Effector CD4-positive, alpha-beta T cell (primary cell): ENCODE measurements at places on chromosomes 2 and 18.

DNA sequence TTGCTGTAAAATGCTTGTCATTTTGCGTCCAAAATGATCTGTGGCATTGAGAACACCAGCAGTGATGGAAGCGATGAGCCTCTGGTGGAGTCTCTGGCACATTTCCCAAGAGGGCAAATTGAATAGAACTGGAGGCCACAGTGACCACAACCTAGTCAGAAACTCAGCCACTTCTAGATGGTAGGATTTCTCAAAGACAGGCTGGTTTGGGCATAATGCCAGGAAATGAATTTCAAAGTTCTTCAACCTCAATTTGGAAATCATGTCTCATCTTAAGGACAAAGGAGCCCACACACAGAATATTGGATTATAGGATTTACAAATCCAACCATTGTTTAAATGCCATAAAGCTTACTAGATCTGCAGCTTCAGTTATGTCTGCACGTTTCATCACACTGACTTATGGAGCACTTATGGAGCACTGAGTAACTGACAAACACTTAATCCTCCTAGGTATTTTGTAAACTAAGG, 132.1 kb downstream of the COL6A3 start:
- DNase-seq: no peak

DNA sequence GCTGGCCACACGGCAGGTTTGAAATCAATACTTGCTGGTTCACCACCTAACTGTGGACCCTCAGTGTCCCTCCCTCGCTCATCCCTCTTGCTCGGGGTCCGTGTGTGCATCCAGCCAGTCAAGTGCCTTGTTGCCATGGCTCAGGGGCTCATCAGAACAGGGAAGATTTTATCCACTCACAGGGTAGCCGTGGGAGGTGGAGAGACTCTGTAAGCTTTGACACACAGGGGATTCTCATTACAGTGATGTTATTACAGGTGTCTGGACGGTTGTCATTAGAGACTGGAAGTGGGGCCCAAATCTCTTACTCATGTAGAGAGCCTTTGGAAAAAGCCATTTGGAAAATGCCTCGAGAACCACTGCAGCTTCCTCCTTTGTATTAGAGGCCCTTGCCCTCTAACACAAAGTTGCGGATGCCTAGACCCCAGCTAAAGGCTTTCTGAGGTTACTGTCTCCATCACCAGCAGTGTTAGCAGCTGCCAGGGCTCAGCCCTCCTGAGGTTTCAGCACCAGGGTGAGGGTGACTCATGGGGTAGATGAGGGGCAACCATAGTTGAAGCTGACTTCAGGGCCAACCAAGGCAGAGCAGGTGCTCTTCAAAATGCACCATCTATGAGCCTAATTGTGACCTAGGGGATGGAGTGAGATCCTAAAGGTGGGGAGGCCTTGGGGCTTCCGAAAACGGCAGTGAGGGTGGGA, 195.6 kb downstream of the CLIP4 start:
- DNase-seq: no peak

DNA sequence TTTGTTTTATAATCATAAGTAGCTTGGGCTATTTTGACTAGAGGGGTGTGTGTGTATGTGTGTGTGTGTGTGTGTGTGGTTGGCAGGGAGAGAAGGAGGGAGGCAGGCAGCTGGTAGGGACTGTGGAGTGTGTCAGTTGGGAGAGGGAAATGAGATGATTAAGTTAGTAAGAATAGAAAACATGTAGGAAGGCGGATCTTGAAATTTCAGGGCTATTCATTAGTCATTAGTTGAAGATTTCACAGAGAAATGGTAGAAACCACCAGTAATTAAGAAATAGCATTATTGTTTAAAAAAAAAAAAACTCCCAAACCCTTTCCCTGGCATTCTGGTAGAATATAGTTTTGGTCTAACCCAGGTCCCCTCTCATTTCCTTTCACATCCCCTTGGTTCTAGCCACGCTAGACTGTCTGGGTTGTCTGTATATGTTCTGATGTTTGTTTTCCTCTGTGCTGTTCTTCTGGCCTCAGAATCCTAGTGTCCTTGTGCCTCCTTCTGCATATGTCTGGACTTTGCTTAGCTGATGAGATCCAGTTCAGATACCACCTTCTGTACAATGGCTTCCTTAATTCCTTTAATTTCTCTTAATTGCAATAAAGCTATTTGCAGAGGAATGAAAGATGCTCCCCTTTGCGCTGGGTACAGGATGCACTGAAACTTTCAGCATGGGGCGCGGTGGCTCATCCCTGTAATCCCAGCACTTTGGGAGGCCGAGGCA, 161.6 kb downstream of the NEDD4L start:
- DNase-seq: no peak

GRCh38 chr2:138037090-138037489, 72.8 kb downstream of the HNMT start:
- DNase-seq: no peak

GRCh38 chr2:69646714-69647113, 3.2 kb upstream of the AAK1 start:
- DNase-seq: no peak

DNA sequence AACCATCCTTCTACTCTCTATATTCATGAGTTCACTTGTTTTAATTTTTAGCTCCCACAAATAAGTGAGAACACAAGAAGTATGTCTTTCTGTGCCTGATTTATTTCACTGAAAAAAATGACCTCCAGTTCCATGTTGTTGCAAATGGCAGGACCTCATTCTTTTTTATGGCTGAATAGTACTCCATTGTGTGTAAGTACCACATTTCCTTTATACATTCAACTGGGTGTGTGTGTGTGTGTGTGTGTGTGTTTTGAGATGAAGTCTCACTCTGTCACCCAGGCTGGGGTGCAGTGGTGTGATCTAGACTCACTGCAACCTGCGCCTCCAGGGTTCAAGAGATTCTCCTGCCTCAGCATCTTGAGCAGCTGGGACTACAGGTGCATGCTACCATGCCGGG, 41.2 kb downstream of the KCNG3 start:
- DNase-seq: no peak

GRCh38 chr18:38932752-38933151, 1367.2 kb upstream of the CELF4 start:
- DNase-seq: no peak

GRCh38 chr2:2291500-2292260, 39.4 kb downstream of the MYT1L start:
- DNase-seq: no peak

DNA sequence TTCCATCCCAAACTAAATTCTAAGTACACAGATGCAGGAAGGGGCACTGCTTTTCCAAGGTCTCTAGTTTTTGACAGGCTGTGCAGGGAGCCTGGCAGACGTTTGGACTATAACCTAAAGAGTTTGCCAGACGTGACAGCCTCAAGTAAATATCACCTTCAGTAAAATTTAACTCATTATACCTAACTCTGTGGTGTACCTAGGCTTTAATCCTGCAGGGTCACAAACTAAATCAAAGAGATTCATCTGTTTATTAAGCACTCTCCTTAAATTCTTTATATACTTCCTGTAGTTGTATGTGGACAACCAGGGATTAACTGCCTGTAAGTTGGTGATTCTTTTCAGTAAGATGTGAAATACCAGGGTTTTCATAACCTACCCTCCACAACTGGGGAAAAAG, 92.9 kb downstream of the ACVR1 start:
- no peak for DNase-seq

DNA sequence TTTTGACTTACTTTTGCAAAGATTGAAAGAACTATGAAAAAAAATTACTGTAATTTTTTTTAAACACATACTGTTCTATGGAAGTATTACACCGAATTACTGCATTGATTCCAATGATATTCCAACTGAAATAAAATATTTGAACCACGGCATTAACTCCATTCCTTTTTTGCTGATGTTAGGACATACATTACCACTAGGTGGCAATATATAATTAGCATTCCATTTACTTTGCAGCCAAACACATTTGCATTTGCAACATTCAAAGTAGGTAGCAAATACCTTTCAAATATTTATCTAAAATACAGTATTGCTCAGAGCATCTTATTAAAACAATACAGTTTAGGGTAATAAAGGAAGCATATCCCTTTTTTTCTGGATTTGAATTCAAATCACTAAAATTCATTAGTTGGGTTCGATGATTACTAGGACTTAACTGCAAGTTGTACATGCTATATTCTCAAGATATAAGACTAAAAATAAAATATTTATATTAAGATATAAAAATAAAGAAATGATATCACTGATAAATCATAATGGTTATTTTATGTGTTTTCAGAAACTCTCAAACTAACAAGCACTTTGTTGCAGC, 31.3 kb downstream of the LANCL1 start:
- DNase-seq: no peak

DNA sequence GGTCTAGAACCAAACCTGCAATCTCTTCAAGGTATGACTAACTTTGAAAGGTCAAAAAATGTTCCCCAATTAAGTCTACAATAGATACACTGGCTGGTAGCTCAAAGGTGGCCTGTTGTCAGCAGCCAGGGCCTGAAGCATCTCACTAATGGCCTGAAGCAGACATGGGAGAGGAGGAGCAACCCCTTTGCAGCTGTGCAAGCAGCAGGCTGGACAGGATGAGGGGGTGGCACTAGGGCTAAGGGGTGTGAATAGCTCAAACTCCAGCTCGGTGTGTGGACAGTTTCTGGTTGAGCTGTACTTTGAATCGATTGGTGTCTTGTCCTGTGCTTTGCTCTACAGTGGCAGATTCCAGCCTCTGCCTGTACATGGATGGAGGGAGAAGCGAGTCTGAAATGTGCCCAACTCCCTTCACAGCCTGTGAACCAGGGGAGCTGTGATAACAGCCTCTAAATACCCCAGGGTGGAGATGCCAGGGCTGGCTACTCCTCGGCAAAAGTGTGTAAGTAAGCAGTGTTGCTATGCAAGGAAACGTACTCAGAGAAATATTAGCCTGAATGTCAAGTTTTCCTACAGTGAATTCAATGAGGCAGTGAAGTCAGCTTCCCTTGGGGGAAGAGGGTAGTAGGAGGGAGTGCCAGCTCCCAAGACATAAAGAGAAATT, 34.7 kb upstream of the DTNB start:
- DNase-seq: no peak

DNA sequence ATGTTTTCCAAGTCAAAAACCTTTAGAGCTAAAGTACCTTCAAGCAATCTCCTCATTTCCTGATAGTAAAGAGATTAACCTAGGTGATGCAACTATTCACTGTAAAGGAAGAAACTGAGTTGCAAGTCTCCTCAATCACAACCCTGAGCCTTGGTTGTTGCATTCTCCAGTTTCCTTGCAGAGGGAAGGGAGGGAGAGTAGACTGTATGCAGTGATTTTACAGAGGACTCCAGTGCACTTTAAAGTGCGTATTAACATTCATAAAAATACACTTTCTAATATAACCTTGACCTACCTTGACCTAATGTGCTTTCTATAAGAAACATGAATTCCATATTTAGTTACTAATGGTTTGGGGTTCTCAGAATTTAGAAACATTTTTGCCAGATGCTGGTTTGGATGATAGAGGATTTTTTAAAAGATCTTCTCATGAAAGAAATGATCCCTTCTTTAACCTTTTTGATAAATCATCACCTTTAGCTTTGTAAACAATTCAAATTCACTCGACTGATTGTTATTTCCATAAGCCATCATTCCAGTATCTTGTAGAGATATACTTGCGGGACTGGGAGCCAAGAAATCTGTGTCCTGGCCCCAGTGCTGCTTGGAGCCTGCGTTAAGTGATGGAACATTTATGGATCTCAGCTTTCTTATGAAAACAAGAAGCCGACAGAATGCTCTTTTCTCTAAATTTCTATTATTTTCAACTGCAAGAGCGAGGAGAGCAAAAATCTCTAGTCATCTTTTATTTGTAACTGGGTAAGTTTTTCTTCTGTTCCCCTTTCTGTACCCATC, 228.3 kb downstream of the ZNF521 start:
- DNase-seq: no peak

GRCh38 chr2:46045888-46046287, 251.3 kb upstream of the EPAS1 start:
- no peak for DNase-seq

GRCh38 chr2:144481109-144481508, 38.8 kb downstream of the ZEB2 start:
- no peak for DNase-seq

DNA sequence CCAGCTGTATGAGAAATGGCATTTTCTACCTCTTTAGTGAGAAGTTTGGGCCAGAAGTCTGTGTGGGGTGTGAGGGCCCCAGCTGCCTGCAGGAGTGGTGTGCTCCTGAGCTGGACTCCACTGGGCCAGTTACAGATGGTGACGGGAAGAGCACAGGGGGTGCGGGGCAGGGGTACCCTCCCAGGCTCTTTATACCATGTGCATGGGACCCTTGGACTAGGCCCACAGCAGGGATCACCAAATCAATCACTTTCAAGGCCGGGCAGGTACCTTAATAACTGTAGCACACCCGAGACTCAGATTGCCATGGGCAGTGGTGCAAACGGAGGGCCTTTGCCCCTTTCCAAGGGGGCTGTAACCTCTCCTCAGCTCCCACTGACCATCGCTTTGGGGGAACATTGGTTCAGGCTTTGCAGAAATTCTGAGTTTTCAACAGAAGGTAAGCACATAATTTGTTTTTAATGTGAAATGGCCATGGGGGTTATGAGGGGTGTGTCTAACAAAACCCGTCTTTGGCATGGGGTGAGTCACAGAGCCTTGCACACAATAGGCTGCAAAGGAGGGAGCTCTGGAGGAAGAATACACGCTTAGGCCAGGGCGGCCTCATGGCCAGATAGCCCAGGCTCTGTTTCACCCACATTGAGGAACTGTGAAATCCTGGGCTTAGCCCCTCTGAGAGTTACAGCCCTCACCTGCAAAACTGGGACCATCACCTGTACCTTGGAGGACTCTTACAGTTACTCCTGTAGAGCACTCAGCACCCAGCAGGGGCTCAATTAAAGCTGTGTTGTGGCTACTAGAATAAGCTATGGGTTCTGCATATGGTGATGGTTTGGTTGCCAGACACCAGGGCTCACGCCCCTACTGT, 141.0 kb upstream of the BCL2L11 start:
- no peak for DNase-seq

GRCh38 chr2:187320846-187321245, 127.2 kb downstream of the CALCRL start:
- DNase-seq: no peak

GRCh38 chr2:1486670-1487069, 73.4 kb downstream of the TPO start:
- no peak for DNase-seq

- no peak for DNase-seq
Observed at GRCh38 chr2:215653344-215654030, 217.6 kb upstream of the FN1 start.

DNA sequence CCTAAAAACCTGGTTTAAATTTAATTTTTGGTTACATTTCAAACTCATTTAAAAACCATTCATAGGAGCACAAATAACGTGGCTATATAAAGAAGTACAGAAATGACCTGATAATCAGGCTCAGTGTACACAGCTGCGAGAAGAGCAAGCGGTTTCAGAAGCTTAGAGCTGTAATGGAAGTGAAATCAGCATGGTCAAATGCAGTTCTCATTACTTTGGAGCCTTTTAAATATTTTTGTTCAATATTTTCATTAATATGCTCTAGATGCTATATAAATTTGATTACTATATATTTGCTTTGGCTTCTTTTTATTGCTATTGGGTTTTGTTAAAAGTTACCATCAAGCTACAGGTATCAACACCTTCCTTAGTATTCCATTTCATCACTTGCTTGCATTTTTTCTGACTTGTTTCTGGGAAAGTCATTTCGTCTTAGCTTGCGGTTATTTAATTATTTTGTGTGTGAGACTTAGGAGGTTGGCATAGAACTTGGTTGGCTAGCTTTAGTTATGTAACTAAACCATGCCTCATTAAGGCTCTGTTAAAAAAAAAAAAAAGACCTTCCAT, 58.7 kb downstream of the AFTPH start:
- DNase-seq: no peak
